ENCODE measurements at places on chromosomes 16 and 17. TPM values are rescaled to one million over a fixed set of nuclear protein-coding genes. Genes with fewer than 3 reads are reported as not detected.

Gene MT1E
- not detected for total RNA-seq

Gene ABCA5
- total RNA-seq = 2.5 TPM

Gene PPY
- total RNA-seq = not detected

Gene EPN3
- total RNA-seq = 0.66 TPM

Gene ABCA6
- not detected for total RNA-seq

Gene OTOP2
- total RNA-seq = not detected

Gene FBXL19
- total RNA-seq = 79.7 TPM

Gene CDH13
- total RNA-seq = 1.8 TPM

Gene KRT12
- total RNA-seq = not detected

GRCh38 chr17:27481327-27481726, 25.1 kb downstream of the KSR1 start:
- no peaks in the 10 kb centered on the region for H3K36me3 ChIP-seq
- H3K4me3 ChIP-seq = no peak overlapping the region
- H3K27ac ChIP-seq = no peak overlapping the region
- DNase-seq = no peak
- no peaks in the 10 kb centered on the region for H3K27me3 ChIP-seq
- peaks cover 3% of the 10 kb centered on the region for H3K4me1 ChIP-seq

DNA sequence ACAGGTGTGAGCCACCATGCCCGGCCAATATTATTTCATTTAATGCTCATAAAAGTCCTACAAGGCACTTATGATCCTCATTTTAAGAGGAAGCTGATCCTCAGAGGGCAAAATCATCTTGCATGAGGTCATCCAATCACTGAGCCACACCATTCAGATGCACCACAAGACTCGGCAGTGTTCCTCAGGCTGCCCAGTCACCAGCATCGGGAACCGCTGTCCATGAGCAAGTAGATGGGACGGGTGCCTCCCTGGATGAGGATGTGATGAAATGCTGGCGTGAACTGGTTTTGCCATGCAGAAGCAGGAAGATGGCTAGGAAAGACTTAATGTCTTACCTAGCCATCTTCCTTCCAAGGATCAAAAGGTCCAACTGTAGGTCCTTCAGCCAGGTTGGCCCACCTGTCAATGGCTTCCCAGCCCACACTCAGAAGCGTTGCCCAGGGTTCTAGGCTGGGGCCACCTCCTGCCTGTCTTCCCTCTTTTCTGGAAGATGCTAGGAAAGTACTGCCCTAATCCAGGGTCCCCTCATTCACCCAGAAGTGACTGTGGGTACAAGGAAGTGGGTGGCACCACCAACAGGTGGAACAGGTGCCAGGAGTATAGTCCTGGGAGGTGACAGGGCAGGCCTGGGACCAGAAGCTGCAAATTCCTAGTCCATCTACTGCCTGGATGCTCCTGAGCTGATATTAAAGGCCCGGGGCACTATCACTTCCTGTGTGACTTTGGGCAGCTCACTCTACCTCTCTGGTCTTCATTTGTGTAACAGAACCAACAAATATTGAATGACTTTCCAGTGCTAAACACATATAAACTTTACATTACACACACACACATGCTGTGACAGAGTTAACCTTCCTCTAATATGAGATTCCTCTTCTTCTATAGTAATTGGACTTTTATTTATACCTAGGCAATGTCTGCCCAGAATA, 32.2 kb upstream of the CRYBA1 start:
- no peaks in the 10 kb centered on the region for H3K36me3 ChIP-seq
- no peaks in the 10 kb centered on the region for H3K4me1 ChIP-seq
- H3K4me3 ChIP-seq = no peak overlapping the region

GRCh38 chr17:59668816-59669215, 38.4 kb downstream of the PTRH2 start:
- peaks cover 97% of the 10 kb centered on the region for H3K36me3 ChIP-seq
- DNase-seq = no peak
- no peak overlapping the region for H3K4me3 ChIP-seq

GRCh38 chr17:35895636-35896587, 15.8 kb upstream of the CCL5 start:
- H3K4me1 ChIP-seq = no peaks in the 10 kb centered on the region
- H3K36me3 ChIP-seq = no peaks in the 10 kb centered on the region
- no peak overlapping the region for H3K27ac ChIP-seq

DNA sequence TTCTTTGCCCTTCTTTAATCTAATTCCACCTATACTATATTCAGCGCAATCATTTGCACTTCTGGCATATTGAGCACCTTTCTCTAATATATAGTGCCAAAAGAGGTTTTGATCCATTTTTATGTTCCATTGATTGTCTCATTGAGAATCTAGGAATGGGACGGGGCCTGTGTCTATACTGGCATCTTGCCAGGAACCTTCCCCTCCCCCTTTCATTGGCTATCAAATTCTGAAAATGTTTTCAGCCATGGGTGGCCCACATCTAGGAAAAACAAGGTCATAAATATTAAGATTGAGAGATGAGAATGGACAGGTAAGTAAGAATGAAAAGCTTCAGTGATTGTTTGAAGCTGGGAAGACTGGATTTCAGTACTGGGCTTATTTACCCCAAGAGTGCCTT, 159.9 kb downstream of the FTO start:
- H3K27me3 ChIP-seq = no peaks in the 10 kb centered on the region
- no peak overlapping the region for H3K4me3 ChIP-seq
- no peaks in the 10 kb centered on the region for H3K36me3 ChIP-seq
- no peak overlapping the region for H3K27ac ChIP-seq

- peaks cover 3% of the 10 kb centered on the region for H3K36me3 ChIP-seq
- peaks cover 34% of the 10 kb centered on the region for H3K4me1 ChIP-seq
- peaks cover 31% of the 10 kb centered on the region for H3K27me3 ChIP-seq
Measured at GRCh38 chr17:14317383-14317782, 16.5 kb downstream of the HS3ST3B1 start.

GRCh38 chr16:55490301-55490700, 11.3 kb downstream of the MMP2 start:
- peak; percentile 12 for DNase-seq
- no peak overlapping the region for H3K27ac ChIP-seq

GRCh38 chr16:68866933-68867332, 23.6 kb downstream of the TANGO6 start:
- H3K27ac ChIP-seq = no peak overlapping the region
- no peak overlapping the region for H3K4me3 ChIP-seq
- no peaks in the 10 kb centered on the region for H3K27me3 ChIP-seq
- H3K36me3 ChIP-seq = no peaks in the 10 kb centered on the region
- peaks cover 4% of the 10 kb centered on the region for H3K4me1 ChIP-seq

DNA sequence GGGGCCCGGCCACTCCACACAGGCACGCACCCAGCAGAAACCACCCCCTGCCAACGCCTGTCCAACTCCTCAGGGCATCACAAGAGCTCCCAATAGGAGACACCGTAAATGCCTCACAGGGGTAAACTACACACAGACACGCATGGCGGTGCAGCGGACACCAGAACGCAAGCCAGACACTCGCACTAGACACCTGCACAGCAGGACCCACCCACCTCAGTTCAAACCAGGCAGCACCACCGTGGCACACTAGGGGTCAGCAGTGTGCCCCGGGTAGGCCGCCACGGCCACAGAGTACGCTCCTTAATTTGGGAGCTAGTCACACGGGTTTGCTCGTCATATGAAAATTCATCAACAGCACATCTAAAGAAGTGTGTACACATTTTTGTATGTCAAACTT, 3.4 kb downstream of the SLC38A10 start:
- no peaks in the 10 kb centered on the region for H3K27me3 ChIP-seq
- no peak overlapping the region for H3K4me3 ChIP-seq
- no peak overlapping the region for H3K27ac ChIP-seq
- no peaks in the 10 kb centered on the region for H3K4me1 ChIP-seq
- peak; percentile 93 for DNase-seq

GRCh38 chr16:69273009-69273408, 38.1 kb upstream of the VPS4A start:
- peaks cover 31% of the 10 kb centered on the region for H3K36me3 ChIP-seq
- H3K27ac ChIP-seq = no peak overlapping the region
- H3K4me1 ChIP-seq = peaks cover 4% of the 10 kb centered on the region
- no peak for DNase-seq
- no peaks in the 10 kb centered on the region for H3K27me3 ChIP-seq

GRCh38 chr16:78396046-78396445, 296.6 kb downstream of the WWOX start:
- DNase-seq = no peak
- peaks cover 44% of the 10 kb centered on the region for H3K36me3 ChIP-seq
- no peak overlapping the region for H3K4me3 ChIP-seq
- H3K27me3 ChIP-seq = no peaks in the 10 kb centered on the region
- H3K4me1 ChIP-seq = no peaks in the 10 kb centered on the region

- DNase-seq = peak; percentile 85
- no peaks in the 10 kb centered on the region for H3K4me1 ChIP-seq
- H3K27me3 ChIP-seq = no peaks in the 10 kb centered on the region
- no peaks in the 10 kb centered on the region for H3K36me3 ChIP-seq
Measured at GRCh38 chr16:1428511-1428910, 2.4 kb upstream of the PERCC1 start.

- peaks cover 18% of the 10 kb centered on the region for H3K4me1 ChIP-seq
- H3K36me3 ChIP-seq = no peaks in the 10 kb centered on the region
- no peak overlapping the region for H3K4me3 ChIP-seq
- DNase-seq = no peak
- peak overlapping the region; percentile 95 for H3K27ac ChIP-seq
Measured at GRCh38 chr17:29043539-29044145, 701 bp downstream of the PIPOX start.

DNA sequence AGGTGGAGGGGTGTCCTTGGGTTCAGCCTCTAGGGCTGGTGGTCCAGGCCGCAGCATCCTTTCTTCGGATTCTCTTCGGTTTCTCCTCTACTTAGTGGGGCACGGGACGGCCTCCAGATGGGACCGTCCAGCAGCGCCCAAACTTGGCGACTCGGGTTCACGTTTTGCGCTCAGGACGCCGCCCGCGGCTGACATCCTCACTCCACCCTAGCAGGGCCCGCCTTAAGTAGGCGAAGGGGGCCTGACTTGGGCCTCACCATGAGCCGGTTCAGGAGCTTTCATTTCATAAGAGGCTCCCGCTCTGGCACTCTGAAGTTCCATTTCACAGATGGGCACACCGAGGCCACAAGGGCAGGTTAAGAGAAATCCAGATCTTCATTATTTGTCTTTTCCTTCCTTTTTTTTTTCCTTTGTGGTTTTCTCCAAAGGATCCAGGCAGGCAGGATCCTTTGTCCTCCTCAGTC, 141.2 kb downstream of the SEC14L1 start:
- peak; percentile 83 for DNase-seq
- no peaks in the 10 kb centered on the region for H3K36me3 ChIP-seq
- H3K27ac ChIP-seq = no peak overlapping the region
- H3K4me3 ChIP-seq = peak overlapping the region; percentile 87
- H3K4me1 ChIP-seq = no peaks in the 10 kb centered on the region

DNA sequence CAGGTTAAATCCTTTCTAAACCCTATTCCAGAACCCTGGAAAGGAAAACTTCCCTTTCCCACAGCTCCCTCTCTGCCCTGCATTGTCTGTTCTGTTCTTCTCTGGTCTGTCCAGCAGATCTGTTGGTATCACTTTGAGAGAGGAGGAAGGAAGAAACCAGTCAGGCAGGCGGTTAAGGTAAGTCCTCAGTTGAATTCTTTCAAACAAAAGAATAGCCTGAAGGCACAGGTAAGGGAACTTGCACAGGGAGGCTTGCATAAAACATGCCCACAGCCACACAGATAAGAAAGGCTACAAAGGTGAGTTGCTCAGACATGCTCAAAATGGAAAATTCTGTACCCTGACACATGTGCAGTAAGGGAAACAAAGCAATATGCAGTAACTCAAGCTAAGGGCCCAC, 595.7 kb upstream of the CDH5 start:
- no peak for DNase-seq
- H3K4me1 ChIP-seq = peaks cover 11% of the 10 kb centered on the region
- no peaks in the 10 kb centered on the region for H3K36me3 ChIP-seq
- no peaks in the 10 kb centered on the region for H3K27me3 ChIP-seq
- peak overlapping the region; percentile 66 for H3K4me3 ChIP-seq

GRCh38 chr17:11486101-11486867, 112.0 kb upstream of the DNAH9 start:
- H3K4me1 ChIP-seq = peaks cover 8% of the 10 kb centered on the region
- no peak overlapping the region for H3K4me3 ChIP-seq
- no peaks in the 10 kb centered on the region for H3K36me3 ChIP-seq
- DNase-seq = peak; percentile 74
- no peak overlapping the region for H3K27ac ChIP-seq
- H3K27me3 ChIP-seq = no peaks in the 10 kb centered on the region

DNA sequence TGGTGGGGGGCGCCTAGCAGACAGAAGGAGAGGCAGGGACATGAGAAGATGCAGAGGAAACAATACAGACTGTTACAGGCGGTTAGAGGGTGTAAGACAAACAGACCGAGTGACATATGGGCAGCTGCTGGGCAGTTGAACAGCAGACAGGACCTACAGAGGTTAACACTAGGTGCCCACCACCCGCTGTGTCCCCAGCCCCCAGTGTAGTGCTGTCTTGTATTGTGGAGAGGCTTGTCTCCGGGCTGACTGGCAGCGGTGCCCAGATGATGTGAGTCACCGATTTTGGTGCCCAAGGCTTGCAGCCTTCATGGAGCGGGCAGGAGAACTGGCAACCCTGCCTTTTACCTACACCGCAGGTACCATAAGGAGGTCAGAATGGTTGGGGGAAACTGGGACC, 2.4 kb upstream of the CXCL16 start:
- H3K4me1 ChIP-seq = peaks cover 5% of the 10 kb centered on the region
- no peak overlapping the region for H3K27ac ChIP-seq
- peaks cover 94% of the 10 kb centered on the region for H3K27me3 ChIP-seq
- no peak overlapping the region for H3K4me3 ChIP-seq
- no peaks in the 10 kb centered on the region for H3K36me3 ChIP-seq
- no peak for DNase-seq

DNA sequence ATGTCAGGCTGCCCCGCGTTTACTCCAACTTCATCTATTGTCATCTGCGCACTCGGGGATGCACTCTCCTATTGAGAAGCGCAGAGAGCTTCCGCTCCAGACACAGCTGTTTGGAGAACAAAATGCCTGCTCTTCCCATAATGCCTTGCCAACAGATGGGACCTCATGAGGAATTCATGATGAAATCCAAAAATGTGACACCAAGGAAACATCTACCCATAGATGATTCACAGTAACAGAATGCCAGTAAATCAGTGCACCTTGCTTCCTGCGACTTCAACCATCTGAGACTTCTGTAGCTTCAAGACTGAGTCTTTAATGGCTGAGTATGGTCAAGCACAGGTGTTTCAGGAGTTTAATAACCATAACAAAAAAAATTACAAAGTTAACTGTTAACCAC, 1144.9 kb upstream of the GOT2 start:
- H3K36me3 ChIP-seq = no peaks in the 10 kb centered on the region
- no peaks in the 10 kb centered on the region for H3K27me3 ChIP-seq
- no peaks in the 10 kb centered on the region for H3K4me1 ChIP-seq
- no peak overlapping the region for H3K4me3 ChIP-seq
- no peak overlapping the region for H3K27ac ChIP-seq
- DNase-seq = no peak

Measured in endodermal cell (in vitro differentiated cells).